SW480 (cell line): ENCODE measurements at places on chromosomes 7 and 10.

DNA sequence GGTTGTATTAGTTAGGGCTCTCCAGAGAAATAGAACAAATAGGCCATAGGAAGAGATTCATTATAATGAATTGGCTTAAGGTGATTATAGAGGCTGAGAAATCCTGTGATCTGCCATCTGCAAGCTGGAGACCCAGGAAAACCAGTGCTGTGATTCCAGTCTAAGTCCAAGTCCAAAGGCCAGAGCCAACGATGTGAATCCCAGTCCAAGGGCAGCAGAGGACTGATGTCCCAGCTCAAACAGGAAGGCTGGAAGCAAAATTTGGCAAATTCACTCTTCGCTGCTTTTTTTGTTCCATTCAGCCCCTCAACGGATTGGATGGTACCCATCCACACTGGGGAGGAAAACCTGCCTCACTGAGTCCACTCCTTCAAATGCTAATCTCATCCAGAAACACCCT lies 68.0 kb downstream of the JCAD start:
- DNase-seq, result no peak

DNA sequence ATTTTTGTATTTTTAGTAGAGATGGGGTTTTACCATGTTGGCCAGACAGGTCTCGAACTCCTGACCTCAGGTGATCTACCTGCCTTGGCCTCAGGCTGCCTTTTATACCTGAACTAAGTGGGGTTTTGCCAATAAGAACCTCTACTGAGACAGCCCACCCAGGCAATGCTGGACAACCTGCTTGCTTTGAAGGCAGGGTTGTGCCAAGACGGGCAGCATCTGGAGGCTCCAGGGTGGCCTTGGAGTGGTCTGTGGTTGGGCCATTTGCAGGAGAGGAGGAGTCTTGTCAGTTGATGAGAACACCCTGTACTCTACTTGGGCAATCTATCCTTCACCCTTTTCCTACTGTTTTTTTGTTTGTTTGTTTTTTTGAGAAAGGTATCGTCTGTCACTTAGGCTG lies 75.3 kb upstream of the ZNF735 start:
- no peak for DNase-seq

GRCh38 chr7:19617901-19618300 lies 90.9 kb downstream of the POLR1F start:
- DNase-seq, result no peak

- DNase-seq, result no peak
Observed at GRCh38 chr7:55128693-55129394, 110.0 kb downstream of the EGFR start.

- DNase-seq, result no peak
Observed at GRCh38 chr10:44902941-44903545, 8.1 kb upstream of the TMEM72 start.

DNA sequence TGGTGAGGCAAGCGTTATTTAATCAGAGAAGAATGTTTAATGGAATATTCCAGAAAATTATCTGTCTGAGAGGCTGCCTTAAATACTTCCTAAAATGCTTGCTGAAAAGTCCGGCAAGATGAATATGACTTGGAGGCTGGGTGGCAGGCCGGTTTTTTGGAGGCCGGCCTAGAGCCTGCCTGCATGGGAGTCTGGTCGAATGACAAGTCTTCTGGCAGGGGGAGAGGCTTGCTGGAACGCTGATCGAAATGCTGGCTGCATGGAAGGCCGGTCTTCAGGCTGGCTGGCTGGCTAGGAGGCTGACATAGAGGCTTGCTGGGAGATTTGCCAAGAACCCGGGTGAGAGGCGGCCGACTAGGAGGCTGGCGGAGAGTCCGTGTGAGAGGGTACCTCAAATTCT lies 135.7 kb downstream of the OR13A1 start:
- no peak for DNase-seq

DNA sequence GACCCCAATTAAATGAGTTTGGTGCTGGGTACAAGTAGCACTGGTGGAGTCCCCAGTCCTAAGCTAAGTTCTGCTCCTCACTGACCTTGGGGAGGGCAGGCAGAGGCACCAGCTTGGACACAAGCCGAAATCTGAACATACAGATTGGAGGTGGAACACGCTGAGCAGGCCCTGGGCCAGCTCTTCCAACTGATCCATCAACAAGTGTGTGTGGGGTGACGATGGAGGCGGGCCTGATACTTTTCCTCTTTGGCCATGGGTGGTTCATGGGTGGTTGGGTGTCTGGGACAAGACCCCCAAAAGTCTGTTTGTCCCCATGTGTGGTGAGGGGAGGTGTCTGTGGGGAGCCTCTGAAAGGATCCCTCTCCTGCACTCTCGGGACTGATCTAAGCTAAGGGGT lies 1.9 kb downstream of the ADCYAP1R1 start:
- no peak for DNase-seq

DNA sequence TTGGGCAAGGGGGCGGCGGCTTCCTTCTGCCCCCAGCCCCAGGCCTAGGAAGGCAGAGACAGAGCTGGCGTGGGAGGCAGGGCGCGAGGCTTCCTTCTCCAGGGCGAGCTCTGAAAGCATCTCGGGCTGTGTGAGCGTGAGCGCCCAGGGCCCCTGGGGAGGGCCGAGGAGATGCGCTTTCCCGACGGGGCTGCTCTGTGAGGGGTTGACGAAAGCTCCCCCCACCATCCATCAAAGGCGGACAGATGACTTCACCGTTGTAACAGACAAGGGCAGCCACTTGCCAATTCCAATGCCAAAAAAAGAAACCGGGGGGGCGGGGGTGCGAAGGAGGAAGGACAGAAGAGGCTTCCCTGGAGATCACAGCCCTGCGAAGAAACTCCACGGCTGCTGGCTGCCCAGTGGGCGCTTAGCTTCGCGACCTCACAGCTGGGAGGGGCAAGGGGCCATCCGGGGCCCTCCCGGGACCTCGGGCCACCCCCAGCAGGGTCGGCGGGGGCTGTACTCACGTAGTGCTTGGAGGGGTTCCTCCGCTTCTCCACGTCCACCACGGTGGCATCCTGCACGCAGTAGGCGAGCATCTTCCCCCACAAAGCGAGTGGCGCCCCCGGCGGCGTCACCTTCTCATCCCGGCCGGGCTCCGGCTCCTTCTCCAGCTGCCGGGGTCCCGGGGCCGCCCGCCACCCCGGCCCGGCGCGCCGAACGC lies 537 bp downstream of the SH3PXD2A start:
- no peak for DNase-seq

- DNase-seq, result no peak
Observed at GRCh38 chr7:48933549-48934085, 9.3 kb downstream of the CDC14C start.

GRCh38 chr7:151860771-151861170 lies 16.1 kb downstream of the PRKAG2 start:
- no peak for DNase-seq

DNA sequence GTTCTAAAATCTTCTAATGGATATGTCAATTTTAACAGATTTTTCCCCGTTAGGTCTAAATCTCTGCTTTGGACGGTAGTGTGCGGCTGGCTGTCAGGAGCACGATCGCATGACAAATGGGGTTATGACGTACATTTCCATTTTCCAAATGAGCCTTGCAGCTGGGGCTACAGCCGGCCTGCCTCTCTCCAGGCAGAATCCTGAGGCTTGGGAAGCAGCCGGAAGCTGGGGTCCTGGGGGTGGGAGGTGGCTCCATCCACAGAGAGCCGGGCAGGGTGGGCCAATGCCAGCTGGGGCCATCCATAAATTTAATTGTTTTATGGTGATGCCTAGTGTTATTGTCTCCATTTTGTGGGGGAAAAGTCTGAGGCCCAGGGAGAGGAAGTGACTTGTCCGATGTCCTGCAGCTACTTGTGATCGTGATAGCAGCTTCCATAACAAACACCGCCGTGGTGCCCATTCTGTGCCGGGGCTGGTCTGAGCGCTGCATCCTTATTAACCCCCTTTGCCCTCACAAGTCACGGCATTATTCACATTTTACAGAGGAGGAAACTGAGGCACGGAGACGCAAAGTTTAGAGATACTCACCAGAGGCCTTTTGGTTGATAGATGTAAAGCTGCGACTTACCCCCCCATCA lies 53.0 kb upstream of the EBF3 start:
- no peak for DNase-seq

- peak; percentile 2 for DNase-seq
Observed at GRCh38 chr10:27504808-27505460, 830 bp downstream of the RAB18 start.

GRCh38 chr10:16384021-16384420 lies 52.8 kb upstream of the PTER start:
- no peak for DNase-seq

- peak; percentile 36 for DNase-seq
Observed at GRCh38 chr7:99709260-99709659, 25.7 kb downstream of the CYP3A7 start.

GRCh38 chr7:19295376-19295775 lies 150.2 kb upstream of the FERD3L start:
- DNase-seq, result no peak

GRCh38 chr7:22589641-22590201 lies 89.7 kb upstream of the STEAP1B start:
- DNase-seq, result no peak

GRCh38 chr7:108345710-108346336 lies 110.4 kb downstream of the NRCAM start:
- DNase-seq, result no peak

GRCh38 chr10:92868036-92868435 lies 19.7 kb downstream of the EXOC6 start:
- no peak for DNase-seq
